ENCODE measurements at places on chromosomes 11 and 22.

DNA sequence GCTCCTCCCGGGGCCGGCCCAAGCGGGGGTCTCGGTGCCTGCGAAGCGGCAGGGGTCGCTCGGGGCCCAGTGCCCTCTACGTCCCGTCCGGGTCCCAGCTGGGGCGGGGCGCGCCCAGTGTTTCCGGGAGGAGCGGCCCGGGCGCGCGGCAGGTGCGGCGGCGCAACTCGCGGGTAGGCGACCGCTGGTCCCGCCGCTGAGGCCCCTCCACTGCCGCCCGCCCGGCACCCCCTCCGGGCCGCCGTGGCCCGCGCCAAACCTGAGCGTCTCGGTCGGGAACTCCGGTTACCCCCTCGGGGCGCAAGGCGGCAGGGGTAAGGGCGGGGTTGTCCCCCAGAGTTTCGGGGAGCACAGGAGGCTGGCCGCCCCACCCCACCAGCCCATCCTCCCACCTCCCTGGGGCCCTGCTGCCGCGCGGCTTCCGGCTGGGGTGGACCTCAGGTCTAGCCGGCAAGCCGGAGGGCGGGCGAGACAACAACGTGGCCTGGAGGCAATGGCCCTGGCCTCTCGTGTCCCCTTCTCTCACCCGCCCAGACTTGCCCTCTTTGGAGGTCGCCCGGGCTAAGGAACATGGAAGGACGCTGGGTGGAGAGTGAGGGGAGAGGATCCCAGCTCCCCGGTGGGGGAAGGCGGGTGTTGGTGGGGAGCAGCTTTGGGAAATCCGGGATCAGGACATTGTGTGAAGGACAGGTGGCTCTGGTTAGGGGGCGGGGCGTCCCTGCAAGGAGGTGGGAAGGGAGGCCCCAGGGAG lies 398 bp upstream of the CRACR2B start:
- DNase-seq: peak; percentile 60

- DNase-seq: no peak
Observed at GRCh38 chr22:44097263-44098020, 73.3 kb downstream of the PARVB start.

- DNase-seq: no peak
Observed at GRCh38 chr11:78147807-78148206, 8.4 kb upstream of the ALG8 start.

DNA sequence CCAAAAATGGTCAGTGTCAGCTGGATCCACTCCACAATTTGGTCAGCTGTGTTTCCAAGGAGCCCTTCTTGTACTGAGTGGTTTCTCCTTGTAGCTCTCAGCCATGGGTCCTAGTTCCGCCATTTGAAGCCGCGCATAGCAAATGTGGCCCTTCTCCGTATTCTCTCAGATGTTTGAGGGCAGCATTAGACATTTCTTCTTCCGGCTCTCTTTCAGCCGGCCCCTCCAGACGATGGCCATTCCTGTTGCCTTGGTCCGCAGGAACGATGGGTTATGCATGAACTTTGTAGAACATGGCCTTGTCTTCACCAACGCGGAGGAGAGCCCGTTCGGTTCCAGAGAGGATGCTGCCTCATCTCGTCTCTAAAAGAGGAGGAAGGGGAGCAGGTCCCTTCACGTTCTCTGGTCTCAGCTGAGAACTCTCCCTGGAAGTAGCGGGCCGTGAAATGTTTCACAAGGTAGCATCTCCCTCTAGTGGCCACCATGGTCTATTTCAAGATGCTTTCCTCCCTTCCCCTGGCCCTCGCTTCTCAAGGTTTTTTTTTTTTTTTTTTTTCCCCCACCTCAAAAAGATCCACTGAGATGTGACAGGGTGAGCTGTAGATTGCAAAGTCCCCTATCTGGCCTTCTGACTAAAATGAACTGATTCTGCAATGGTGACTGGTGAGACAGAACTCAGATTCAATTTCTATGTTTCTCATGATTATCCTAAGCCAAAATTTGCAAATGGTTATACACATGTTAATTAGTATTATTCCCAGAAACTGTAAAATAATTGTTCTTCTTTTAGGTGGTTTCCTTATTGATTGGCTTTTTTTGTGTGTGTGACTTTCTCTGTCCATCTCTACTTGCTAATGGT lies 19.8 kb upstream of the PLET1 start:
- peak; percentile 81 for DNase-seq

GRCh38 chr11:7143908-7144307 lies 55.1 kb downstream of the RBMXL2 start:
- no peak for DNase-seq

DNA sequence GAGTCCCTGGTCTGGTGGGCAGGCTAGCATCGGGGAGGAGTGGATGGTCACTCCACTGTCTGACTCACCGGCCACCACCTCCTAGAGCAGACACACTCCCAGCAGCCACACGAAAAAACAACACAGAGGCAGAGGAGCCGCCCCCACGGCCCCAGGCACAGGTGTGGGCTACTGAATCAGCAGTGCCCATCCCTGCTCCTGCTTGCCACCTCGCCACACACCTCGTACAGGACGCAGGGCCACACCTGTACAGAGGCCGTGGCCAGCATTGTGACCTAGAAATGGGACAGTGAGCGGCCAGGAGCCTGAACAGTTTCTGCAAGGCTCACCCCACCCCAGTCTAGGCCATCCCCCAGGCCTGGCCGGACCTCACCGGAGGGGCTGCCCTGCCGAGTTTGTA lies 14.0 kb downstream of the TRIM29 start:
- DNase-seq: no peak

GRCh38 chr22:49483946-49484345 lies 343.7 kb downstream of the BRD1 start:
- DNase-seq: no peak

GRCh38 chr11:68523743-68524142 lies 63.2 kb downstream of the PPP6R3 start:
- DNase-seq: no peak

- DNase-seq: no peak
Observed at GRCh38 chr11:68677432-68677831, 6.9 kb upstream of the GAL start.

DNA sequence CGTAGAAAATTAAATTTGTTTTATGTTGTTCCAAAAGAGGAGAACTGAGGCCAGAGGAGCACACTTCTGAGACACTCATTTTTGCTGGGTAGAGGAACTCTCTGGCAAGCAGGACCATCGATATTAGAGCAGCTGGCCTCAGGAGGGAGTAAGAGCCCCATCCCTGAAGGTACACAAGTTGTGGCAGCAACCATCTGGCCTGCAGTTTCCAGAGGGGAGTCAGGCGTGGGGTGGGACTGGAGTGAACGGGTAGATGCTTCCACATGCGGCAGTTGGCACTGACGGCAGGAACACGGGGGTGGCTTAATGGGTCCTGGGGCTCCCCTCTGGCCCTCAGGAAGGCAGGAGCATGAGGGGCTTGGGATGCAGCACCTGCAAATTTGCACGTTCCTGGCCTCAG lies 13.2 kb upstream of the SSTR3 start:
- peak; percentile 53 for DNase-seq

DNA sequence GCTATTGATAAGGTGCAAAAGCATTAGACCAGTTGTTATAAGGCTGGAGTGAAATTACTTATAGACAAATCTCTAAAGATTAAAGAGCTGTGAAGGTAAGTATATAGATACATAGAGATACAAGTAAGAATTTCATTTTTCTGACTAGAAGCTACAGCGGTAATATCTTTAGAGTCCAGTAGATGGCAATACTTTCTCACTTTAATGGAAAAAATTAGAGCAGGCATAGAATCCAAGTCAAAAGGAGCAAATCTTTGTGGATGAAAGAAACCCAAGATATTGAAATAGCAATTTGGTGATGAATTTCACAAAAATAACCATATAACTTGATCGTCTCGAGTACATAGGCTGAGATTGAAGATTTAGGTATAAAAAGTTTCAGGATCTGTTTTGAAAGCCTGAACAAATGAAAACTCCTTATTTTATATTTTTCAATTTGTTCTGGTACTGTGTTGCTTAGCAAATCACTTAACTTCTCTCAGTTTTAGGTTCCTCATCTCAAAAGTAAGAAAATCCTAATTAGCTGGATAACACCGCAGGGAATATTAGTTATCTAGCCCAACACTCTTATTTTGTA lies 81.9 kb downstream of the UVRAG start:
- no peak for DNase-seq

DNA sequence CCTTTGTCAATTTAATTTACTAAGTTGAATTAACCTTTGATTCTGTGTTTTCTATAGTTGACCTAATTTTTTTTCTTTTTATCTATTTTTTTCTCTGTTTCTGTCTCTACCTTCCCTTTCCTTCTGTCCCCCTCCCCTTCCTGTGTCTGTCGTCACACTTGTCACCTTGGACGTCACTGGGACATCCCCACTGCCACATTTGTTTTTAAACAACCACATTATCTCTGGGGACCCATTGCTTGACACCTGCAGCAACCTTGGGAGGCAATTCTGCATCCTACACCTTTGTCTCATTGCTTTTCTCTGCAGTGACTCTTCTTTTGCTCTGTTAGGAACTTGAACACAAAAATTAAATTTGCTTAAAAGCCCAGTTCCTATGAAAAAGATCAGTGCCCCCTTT lies 51.8 kb upstream of the TTC12 start:
- DNase-seq: no peak

DNA sequence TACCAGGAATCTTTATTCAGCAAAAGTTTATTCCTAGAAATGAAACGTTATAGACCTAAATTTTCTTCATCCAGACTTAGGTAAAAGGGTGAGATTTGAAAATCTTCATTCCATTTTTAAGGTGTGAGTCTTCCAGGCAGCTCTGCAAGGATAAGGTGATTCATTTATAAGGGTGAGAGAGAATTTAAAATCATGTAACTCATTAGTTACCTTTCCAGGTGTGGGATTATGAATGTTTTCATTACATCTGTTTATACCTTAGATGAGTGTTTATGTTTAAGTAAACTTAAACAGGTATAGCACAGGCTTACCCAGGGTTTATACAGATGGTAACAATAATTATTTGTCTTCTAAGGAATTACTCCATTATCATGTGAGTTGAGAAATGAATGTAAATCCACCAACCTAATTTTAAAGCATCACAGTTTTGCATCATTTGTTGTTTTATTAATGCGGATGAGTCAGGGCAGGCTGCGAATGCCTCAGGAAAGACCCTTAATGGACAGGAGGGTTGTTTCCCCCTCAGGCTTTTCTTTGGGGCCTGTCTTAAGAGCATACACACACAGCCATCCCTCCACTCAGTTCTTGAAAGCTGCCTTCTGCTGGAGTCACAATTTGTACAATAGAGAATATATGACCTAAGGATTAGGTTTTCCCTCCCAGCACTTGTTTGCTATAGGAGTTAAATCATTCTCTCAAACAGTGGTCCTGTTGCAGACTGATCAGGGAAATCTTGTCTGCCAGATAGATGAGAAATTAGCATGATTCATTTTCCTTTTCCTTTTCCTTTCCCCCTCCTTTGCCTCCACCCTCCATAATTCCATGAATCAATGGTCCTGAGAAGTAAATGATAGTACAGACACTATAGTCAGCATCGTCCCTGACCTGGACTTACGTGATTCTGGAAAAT lies 3.0 kb downstream of the PRSS23 start:
- no peak for DNase-seq

DNA sequence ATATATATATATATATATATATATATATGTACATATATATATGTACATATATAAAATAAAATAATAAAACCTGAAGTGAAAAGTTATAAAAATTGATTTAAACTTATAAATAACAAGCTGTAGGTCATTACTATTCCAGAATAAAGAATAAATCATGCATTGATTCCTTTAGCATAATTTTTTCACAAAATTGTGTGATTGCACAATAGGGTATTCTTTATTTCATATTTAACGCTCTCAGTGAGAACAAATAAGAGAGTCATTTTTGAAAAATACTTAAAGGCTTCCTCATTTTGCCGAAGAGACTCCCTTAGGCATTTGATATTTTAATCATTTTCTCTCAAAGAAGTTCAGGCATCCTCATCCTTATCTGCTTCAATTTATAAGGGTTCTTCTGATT lies 41.3 kb upstream of the API5 start:
- DNase-seq: no peak

DNA sequence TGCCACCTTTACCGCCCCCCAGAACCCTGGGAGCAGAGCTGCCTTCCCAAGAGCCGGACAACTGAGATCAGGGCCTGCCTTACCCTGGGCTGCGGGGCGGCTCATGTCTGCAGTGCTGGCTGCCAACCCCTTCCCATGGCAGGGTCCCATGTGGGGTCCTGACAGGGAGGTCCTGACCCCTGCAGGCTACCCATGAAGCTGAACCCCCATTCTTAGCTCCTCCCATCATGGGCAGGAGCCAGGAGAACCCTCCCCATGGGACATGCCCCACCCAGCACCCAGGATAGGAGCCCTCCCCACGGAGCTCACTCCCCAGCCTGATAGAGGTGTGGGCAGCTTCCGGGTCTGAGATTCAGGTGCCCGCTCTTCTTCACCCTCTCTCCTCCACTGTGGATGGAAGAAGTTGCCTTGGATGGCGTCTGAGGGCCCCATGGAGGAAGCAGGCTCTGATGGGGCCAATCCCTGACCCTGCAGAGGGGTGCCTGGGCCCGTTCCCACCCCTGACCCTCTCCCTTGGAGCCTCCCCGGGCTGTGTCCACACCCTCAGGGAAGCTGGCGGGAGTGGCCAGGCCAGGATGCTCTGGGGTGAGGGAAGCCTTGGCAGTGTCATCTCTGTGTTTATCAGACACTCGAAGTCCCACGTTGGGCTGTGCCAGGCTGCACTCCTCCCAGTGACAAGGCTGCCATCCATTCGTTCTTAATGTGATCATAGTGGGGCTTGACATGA lies 1508.2 kb downstream of the BRD1 start:
- no peak for DNase-seq

DNA sequence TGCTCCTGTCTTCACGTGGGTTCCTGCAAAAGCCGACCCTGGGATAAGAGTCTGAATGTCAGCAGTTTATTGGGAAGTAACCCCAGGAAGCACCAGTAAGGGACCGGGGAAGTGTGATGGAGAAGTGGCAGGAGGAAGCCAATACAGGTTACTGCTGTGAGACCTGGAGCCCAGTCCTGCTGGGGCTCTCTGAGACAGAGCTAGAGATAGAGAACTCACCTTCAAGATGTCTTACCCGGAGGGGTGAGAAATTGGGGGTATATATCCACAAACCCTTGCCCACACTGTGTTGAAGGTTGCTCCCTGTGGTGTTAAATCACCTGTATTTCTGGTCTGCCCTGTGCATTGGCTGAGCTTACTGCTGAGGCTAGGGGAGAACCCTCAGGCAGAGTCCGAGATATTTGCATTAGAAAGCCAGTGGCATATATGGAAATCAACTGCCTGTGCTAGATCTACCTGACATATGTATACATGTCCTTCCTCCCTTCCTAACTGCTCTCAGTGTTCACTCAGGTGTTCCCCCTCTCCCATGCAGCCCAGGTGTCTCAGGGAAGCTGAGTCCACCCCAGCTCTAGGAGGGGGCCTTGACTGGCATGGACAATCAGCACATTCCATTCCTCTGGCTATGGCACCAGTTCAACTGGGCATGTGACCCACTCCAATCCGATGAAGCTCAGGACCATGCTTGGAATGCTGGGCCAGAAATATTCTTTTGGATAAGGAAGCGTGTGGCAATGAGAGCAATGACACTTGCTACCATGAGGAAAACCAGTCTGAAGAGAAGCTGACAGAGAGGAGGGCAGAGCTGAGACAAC lies 6.8 kb upstream of the MICAL2 start:
- DNase-seq: no peak

GRCh38 chr11:10943968-10944367 lies 86.1 kb upstream of the ZBED5 start:
- DNase-seq: no peak
